Myometrial cell (primary cell): ENCODE measurements at places on chromosomes 12 and 14. TPM values are rescaled to one million over a fixed set of nuclear protein-coding genes. Genes with fewer than 3 reads are reported as not detected.

ANO2 gene
- total RNA-seq: not detected in 2 replicates

TULP3 gene
- total RNA-seq: 38.6 and 47.5 TPM in 2 replicates

KLRF1 gene
- 0.35 TPM in 1 of 2 replicates, not detected in the other for total RNA-seq

NUP37 gene
- 70.3 and 78.2 TPM in 2 replicates for total RNA-seq

PLCZ1 gene
- not detected in 2 replicates for total RNA-seq

ESRRB gene
- not detected in 2 replicates for total RNA-seq

CLEC1B gene
- not detected in 2 replicates for total RNA-seq

ZDHHC22 gene
- total RNA-seq: not detected in 2 replicates

B4GALNT1 gene
- total RNA-seq: 1.9 and 8.4 TPM in 2 replicates

SERPINA12 gene
- not detected in 2 replicates for total RNA-seq

OTX2 gene
- total RNA-seq: not detected in 2 replicates

TMEM179 gene
- total RNA-seq: 0.35 TPM in 1 of 2 replicates, not detected in the other

NKX2-1 gene
- not detected in 2 replicates for total RNA-seq

SYNDIG1L gene
- total RNA-seq: not detected in 2 replicates

LRTM2 gene
- total RNA-seq: not detected in 2 replicates

FZD10 gene
- total RNA-seq: under 0.01 TPM in 1 of 2 replicates, not detected in the other
